ENCODE measurements at places on chromosomes 6 and 20.
A peak's percentile ranks its signal among the peaks of the same experiment; 100 is the strongest.

DNA sequence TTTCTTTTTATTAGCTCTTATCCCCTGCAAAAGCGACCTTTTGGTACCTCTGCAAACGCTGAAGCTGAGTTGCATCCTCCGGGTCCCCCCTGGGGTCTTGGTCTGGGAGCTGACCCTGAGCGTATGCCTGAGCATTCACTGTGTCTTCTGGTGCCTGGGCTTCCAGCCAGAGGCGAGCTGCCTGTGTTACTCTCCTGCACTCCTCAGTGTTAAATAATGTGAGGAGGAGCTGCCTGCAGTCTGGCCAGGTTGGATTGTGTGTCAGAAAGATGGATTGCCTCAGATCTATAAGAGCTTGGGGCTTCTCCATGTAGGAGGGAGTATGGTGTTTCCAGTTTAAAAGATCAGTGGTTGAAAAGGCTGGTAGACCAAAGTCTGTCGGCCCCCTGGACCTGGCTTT, 8.7 kb upstream of the GMPR start:
- no peak for DNase-seq

DNA sequence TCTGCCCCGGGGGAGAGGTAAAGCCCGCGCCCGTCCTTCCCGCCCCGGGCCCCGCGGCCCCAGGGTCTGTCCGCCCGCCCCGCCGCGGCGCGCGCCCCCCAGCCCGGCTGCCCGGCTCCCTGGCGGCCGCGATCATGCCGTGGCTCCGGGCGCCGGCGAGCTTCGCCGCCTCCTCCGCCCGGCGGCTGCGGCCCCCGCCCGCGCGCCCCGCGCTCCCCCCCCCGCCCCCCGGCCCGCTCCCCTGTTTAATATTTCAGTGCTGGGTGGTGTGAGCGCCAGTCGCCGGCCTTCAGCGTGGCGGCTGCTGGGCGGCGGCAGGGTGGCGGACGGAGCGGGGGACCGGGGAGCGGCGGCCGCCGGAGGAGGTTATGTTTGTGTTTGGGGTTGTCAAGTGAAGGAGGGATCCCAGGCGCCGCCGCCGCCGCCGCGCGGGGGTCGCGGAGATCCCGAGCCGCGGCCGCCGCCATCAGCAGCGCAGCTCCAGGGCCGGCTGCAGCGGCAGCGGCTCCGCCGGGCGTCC, at the start of gene HIVEP1:
Gene HIVEP1, plus strand, starts transcription at position 275 of the 520 bp plus-strand sequence. CDS start 3,317 bp downstream, outside the sequence.
- DNase-seq: no peak

DNA sequence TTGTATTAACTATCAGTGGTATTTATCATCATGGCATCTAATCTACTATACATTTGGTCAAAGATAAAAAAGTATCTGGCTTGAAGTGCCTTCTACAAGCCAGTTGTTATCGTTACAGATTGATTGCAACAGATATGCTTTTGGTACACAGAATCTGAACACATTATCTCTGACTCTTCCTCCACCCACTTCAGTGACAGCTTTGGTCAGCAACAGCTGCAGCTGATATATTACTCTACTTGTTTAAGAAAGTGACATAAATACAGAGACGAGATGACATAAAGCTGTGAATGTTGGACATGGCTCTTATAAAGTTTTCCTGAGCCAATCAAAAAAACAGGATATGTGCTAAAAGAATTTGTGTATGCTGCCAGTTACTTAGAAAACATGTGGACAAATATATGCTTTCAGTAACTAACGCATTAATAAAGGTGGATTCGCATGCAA, 77.6 kb downstream of the HIVEP2 start:
- DNase-seq: no peak

- no peak for DNase-seq
Measured at GRCh38 chr6:11460001-11460668, 77.4 kb upstream of the TMEM170B start.

DNA sequence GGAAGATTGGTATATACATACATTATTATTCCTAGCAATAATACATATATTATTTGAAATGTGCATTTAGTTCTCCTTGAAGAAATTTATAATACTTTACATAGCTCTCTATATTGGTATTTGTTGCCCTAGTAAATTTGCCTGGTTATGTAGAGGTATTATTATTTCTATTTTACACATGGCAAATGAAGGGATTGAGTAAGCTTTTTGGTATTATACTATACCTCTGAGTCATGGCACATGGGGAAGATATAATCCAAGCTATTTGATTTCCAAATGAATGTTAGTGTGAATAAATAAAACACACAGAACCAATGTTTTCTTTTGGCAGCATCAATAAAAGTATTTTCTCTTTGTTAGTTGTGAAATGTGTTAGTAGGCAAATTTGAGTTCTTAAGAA, 409.6 kb upstream of the SLC35B3 start:
- DNase-seq: peak; percentile 20

GRCh38 chr6:88013015-88013414, 34.6 kb upstream of the SPACA1 start:
- no peak for DNase-seq

DNA sequence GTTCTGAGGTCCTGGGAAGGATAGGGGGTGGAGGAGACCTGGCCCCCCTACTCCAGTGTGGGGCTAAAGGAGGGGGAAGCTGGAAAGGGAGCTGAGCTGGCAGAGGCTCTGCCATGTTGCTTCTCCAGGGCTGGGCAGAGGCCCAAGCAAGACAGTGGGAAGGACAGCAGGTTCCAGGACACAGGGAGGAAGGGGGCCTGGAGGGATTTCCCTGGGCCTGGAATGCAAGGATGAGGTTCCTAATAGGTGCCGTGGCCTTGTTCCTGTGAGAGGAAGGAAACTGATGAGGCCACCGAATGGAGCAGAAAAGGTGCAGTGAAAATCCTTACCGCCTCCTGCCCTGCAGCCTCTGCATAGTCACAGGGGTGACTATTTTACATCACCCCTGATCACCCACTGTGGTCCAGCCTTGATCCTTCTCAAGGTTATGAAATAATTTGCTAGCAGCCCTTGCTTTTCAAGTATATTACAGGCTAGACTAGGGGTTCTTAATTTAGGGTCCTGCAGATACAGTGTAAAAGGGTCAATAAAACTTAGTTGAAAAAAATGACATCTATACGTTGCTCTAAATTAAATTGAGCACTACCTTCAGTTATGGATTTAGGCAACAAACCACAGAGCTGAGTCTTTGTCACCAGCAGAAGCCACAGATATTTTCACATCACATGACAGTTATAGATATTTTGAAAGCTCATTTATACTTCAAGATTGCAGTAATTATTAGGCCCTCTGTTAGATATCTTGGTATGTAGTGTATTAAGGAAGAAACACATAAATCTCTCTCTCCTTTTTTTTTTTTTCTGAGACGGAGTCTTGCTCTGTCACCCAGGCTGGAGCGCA, 45.7 kb upstream of the RNF24 start:
- DNase-seq: no peak

GRCh38 chr20:10634211-10634610, 39.6 kb downstream of the JAG1 start:
- DNase-seq: no peak
